Activated naive CD8-positive, alpha-beta T cell treated with anti-CD3 and anti-CD28 coated beads, Interleukin-2, amount 10 ng/mL, durations not matched to agents 7 days and 5 days (primary cell): ENCODE measurements at places on chromosomes 7 and 10. TPM values are rescaled to one million over a fixed set of nuclear protein-coding genes. Genes with fewer than 3 reads are reported as not detected.

DNA sequence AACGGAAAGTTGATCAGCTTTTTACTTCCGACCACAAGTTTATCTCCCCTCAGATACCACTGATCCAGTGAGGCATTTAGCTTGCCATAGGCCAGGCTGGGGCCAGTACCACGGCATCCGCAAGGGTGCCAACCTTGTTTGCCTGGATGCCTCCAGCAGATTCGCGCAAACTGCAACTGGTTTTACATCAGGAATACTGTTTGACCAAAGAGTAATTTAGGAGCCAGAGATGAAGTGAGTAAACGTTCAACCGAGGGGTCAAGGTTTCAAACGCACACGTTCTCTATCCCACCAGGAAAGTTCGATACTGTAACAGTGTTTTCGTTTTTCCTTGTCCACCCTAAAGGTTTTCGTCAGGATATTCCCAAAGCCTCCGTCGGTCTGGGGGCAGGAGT, 266 bp upstream of the MDFIC start:
- peaks cover 30% of the 10 kb centered on the region for H3K4me1 ChIP-seq
- H3K27me3 ChIP-seq = no peaks in the 10 kb centered on the region
- DNase-seq = no peak
- H3K36me3 ChIP-seq = peaks cover 7% of the 10 kb centered on the region
- peak overlapping the region; percentile 98 for H3K4me3 ChIP-seq
- H3K27ac ChIP-seq = peak overlapping the region; percentile 86

DNA sequence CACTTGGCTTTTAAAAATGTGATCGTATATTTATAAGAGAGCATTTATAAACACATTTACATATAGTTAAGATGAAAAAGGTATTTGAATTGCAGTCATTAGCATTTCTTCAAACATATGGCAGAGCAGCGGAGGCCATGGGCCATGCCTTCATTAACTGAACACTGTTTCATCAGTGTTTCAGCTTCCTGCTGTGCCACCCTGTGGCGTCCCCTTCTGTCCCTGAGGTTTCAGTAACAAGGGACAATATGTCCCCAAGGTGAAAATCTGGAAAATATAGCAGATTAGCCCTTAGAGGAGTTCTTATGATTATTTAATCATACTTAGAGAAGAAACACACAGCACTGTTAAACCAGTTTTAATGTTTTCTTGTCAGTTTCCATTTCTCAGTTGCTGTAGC, 577.8 kb downstream of the ETV1 start:
- H3K27ac ChIP-seq = no peak overlapping the region
- H3K4me3 ChIP-seq = no peak overlapping the region
- H3K27me3 ChIP-seq = no peaks in the 10 kb centered on the region

GRCh38 chr7:12716134-12716681, 28.8 kb downstream of the ARL4A start:
- peaks cover 5% of the 10 kb centered on the region for H3K36me3 ChIP-seq
- peak overlapping the region; percentile 71 for H3K4me3 ChIP-seq
- no peaks in the 10 kb centered on the region for H3K27me3 ChIP-seq
- peaks cover 22% of the 10 kb centered on the region for H3K4me1 ChIP-seq
- DNase-seq = no peak
- H3K27ac ChIP-seq = peak overlapping the region; percentile 84

GRCh38 chr7:40755438-40755837, 620.6 kb downstream of the SUGCT start:
- H3K27me3 ChIP-seq = peaks cover 3% of the 10 kb centered on the region
- peaks cover 17% of the 10 kb centered on the region for H3K4me1 ChIP-seq
- no peak overlapping the region for H3K27ac ChIP-seq
- no peak overlapping the region for H3K4me3 ChIP-seq

GRCh38 chr10:114653926-114654325, 4.1 kb downstream of the ABLIM1 start:
- DNase-seq = no peak
- H3K4me3 ChIP-seq = no peak overlapping the region
- peaks cover 8% of the 10 kb centered on the region for H3K27me3 ChIP-seq
- H3K27ac ChIP-seq = no peak overlapping the region
- H3K36me3 ChIP-seq = no peaks in the 10 kb centered on the region
- H3K4me1 ChIP-seq = peaks cover 16% of the 10 kb centered on the region

DNA sequence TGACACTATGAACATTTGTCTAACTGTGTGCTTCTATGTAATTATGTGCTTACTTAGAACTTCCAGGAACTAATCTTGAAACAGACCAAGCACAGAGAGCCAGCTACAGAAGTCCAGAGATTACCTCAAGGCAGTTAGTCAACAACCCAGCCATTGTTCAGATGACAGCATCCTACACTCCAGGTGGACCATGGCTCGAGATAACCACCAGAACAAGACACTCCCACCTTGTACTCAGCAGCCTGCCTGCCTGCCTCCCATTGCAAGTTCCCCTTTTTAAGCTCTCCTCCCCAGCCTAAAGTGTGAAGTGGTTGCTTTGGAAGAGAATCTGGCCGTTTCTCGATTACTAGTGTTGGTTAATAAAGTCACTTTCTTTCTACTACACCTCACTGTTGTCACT, 1080.6 kb upstream of the LRRN3 start:
- H3K4me3 ChIP-seq = no peak overlapping the region
- no peak for DNase-seq
- H3K4me1 ChIP-seq = no peaks in the 10 kb centered on the region
- no peaks in the 10 kb centered on the region for H3K36me3 ChIP-seq

DNA sequence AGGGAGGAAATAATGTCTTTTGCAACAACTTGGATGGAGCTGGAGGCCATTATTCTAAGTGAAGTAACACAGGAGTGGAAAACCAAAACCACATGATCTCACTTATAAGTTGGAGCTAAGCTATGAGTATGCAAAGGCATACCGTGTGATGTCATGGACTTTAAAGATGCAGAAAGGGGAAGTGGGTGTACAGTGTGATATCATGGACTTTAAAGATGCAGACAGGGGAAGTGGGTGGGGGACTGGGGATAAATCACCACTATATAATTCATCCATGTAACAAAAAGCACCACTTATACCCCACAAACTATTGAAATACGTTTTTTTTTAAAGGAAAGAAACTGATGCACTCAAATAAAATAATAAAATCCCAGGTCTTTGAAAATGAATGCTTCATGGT, 29.5 kb downstream of the LYZL2 start:
- peaks cover 13% of the 10 kb centered on the region for H3K27me3 ChIP-seq
- no peaks in the 10 kb centered on the region for H3K36me3 ChIP-seq
- peaks cover 2% of the 10 kb centered on the region for H3K4me1 ChIP-seq
- H3K4me3 ChIP-seq = no peak overlapping the region

GRCh38 chr10:78426181-78426580, 392.5 kb downstream of the RPS24 start:
- no peaks in the 10 kb centered on the region for H3K36me3 ChIP-seq
- no peak for DNase-seq
- no peaks in the 10 kb centered on the region for H3K4me1 ChIP-seq

DNA sequence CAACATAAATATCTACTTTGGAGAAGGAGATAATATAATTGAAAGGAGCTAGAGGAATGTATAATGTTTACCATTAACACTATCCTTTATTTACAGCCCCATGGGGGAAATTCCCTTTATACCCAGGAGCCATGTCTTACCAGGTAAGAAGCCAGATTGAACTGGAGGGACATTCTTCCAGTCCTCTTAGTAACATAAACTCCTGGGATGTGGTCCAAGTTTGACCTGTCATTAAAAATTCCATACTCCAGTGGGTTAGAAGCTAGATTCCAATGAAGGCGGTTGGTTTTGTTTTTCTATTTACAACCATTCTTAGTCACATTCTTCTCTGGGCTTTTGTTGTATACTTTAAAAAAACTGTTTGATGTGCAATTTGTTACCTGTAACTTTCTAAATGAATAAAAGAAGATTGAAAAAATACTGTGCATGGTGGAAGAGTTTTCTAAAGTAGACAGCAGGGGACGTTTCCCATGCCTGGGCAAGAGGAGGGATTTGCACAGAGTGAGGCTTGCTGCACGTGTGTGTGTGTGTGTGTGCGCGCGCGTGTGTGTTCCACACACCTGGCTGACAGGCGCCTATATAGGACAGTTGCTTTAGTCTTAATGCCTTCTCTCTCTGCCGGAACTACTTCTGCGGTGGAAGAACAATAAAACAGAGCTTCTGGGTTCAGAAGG, 2.0 kb downstream of the PLCE1 start:
- no peak overlapping the region for H3K4me3 ChIP-seq
- no peaks in the 10 kb centered on the region for H3K4me1 ChIP-seq
- H3K27me3 ChIP-seq = peaks cover 49% of the 10 kb centered on the region

GRCh38 chr7:70660154-70660818, 471.7 kb upstream of the GALNT17 start:
- H3K4me1 ChIP-seq = peaks cover 22% of the 10 kb centered on the region
- H3K27ac ChIP-seq = peak overlapping the region; percentile 91
- H3K4me3 ChIP-seq = peak overlapping the region; percentile 58
- peaks cover 1% of the 10 kb centered on the region for H3K27me3 ChIP-seq

The SAMD9 gene
- total RNA-seq = 65.4 TPM

The HKDC1 gene
- total RNA-seq = 1.1 TPM

The PCBD1 gene
- total RNA-seq = 23.5 TPM

The LIPJ gene
- total RNA-seq = 0.17 TPM

The SUN3 gene
- not detected for total RNA-seq
